Activated naive CD4-positive, alpha-beta T cell treated with Interleukin-2 at 50 U/mL for 16 hours (primary cell): ENCODE measurements at places on chromosomes 5 and 9.

DNA sequence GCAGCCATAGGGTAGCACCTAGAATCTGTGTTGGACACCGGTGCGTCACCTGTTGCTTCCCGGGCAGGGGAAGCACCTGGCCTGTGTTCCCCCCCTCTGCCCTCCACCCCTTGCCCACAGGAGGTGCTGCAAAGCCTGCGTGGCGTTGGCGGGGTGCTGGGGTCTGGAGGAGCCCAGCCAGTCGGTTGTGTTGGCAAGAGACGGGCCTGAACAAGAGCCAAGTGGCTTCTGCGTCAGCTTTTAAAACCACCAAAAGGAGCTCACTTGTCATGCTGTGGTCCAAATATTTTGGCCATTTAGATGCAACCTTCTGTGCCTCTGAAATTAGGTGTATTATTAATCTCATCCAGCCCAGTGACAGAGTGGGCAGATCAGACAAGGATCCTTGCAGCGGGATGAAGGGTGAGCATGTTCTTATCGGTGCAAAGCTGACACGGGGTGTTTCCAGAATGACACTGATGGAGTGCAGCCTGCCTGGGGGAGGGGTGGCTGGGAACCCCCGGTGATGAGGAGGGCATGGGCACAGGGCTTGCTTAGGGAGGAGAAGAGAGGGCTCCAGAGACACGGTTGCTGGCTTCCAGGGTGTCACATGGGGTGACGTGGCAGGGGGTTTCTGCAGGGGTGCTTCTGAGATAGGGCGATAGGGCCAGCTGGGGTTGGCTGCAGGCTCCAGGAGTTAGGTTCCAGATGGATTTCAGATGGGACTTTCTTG is 9.7 kb upstream of the RXRA start:
- DNase-seq = no peak

DNA sequence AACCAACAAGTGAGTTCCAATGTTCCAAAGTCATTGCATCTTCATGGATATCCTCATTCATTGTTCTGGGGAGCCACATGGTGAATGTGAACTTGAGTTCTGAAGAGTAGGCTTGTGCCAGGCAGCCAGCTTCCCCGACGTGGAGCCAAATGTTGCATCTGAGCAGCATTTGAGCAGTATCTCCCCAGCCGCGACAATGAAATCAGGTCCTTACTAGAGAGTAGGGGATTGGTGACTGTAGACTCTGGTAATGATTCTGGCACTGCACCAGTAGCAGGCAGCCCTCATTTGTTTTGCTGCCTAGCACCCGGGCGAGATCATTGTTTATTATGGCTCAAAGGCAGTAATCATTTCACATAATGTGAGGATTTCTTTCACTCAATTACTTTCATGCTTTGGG is 451.4 kb upstream of the C9orf72 start:
- no peak for DNase-seq

GRCh38 chr9:137046088-137046787 is at the start of gene NPDC1:
Gene NPDC1 (minus strand): TSS chr9:137046177. CDS start chr9:137045989, 188 bp downstream.
- peak; percentile 85 for DNase-seq

DNA sequence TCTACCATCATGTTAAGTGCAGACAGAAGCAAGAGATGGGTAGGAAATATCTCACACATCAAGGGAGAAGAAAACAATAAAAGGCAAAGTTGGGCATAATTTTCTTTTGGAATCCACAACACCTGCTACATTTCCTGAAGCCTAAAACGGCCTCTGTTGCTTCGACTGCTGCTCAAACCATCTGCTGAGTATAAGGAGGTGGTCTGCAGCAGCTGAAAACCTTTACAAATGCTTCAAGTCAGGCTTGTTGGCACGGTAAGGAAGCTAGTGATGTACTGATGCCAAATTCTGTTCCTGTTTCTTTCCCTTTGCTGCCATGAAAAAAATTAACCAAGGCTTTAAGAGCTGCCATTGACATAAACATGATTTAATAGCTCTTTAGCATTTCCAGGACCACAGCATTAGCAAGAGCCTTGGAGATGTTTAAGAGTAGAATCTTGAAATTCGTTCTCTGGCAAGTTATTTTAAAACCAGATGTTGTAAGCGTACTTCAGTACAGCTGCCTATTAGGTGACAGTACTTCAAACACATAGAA is 75.6 kb downstream of the DMRTA1 start:
- DNase-seq = no peak

DNA sequence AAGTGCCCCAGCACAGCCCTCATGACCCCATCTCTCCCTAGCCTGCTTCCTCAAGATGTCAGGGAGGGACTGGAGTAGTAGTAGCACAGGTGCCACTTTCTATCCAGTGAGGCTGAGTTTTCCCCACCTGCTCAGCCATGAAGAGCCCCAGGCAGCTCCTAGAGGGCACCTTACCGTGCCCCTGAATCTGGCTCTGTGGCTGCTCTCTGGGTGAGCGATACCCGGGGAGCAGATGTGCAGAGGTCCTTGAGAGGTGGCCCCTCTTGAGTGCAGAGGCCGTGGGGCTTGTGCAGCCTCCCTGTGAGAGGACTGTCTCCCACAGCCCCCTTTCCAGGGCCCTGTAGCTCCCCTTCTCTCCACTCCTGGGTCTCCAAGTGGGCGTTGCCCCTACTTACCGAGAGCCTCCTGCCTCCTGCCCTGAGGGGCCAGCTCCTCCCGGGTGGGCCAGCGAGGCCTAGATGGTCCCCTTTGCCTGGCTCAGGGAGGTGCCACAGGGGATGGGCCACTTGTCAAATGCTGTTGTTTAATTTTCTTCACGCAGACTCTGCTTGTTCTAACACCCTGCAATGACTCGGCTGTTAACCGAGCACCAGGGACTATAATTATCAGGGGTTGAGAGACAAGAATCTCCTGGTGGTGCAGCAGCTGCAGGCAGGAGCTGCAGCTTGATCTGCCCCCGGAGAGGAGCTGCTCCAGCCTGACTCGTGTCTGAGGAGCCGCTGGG is 29.6 kb upstream of the PITX1 start:
- no peak for DNase-seq

- no peak for DNase-seq
These were observed 77.8 kb downstream of the FGF1 start for GRCh38 chr5:142608081-142608480.

DNA sequence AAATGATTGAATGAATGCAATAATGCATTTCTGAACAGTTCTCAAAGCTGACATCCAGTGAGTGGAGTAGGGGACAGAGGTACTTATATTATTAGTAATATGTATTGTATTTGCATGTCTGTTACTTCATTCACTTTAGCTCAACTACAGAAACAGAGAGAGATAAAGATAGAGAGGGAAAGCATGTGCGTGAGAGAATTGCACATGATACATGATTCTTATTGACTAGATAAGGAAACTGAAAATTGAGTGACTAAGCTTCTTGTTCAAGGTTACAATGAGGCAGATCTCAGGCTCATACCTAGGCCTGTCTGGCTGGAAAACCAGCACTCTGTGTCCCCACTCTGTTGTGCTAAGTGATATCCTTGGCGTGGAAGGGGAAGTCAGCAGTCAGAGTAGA is 337.7 kb upstream of the KLF4 start:
- no peak for DNase-seq

- no peak for DNase-seq
These were observed 152.1 kb downstream of the GNA14 start for GRCh38 chr9:77495834-77496671.

- no peak for DNase-seq
These were observed 40.5 kb upstream of the LPCAT1 start for GRCh38 chr5:1564182-1564748.
